ENCODE measurements at places on chromosomes 1 and 21. TPM values are rescaled to one million over a fixed set of nuclear protein-coding genes. Genes with fewer than 3 reads are reported as not detected.

Gene FCRLB
- 0.33 TPM for polyA plus RNA-seq

Gene CD101
- polyA plus RNA-seq = 2.5 TPM

Gene PCAT6
- polyA plus RNA-seq = 2.0 TPM

Gene SPRR2A
- polyA plus RNA-seq = not detected

Gene FAM72C
- 0.96 TPM for polyA plus RNA-seq

Gene CYP4A22
- 0.06 TPM for polyA plus RNA-seq

DNA sequence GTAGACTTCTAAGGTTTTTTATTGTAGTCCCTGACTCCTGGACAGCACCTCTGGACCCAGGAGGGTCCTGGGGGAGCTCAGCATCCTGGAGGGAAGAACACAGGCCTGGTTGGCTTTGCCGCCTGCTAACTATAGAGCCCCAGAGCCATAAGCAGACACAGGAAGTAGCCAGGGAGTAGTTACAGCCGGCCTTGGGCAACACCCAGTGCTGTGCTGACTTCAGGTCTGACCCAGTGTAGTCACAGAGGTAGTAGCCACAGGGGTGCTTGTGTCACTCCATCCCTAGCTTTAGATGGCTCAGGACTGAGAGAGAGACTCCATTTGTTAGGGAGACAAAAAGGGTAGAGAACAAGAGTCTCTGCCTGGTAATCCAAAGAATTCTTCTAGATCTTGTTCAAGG, 21.9 kb downstream of the MCOLN2 start:
- no peak for DNase-seq

- DNase-seq = peak; percentile 35
Measured at GRCh38 chr1:169106921-169107602, 572 bp downstream of the ATP1B1 start.

- DNase-seq = no peak
Measured at GRCh38 chr1:5933676-5934057, 58.6 kb downstream of the NPHP4 start.

DNA sequence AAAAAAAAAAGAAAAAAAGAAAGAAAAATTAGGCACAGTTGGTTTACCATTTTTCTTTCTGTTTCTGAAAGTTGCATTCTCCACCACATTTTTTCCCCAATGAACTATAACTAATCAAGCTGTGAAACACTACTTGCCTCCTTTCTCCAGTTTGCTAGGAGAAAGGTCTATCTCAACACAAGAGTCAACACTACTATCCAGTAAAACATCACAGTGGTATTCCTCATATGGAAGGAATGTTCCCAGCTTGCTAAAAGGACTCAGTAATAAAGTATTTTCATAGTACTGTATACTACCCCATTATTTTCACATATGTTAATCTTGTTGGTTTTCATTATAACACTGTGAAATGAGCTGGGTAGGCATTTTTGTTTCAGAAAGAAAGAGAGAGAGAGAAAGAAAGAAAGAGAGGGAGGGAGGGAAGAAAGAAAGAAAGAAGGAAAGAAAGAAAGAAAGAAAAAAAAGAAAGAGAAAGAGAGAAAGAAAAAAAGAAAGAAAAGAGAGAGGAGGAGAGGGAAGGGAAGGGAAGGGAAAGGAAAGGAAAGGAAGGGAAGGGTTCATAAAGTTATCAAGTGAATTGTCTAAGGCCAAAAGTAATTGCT, 7.9 kb downstream of the PTGER3 start:
- DNase-seq = no peak

DNA sequence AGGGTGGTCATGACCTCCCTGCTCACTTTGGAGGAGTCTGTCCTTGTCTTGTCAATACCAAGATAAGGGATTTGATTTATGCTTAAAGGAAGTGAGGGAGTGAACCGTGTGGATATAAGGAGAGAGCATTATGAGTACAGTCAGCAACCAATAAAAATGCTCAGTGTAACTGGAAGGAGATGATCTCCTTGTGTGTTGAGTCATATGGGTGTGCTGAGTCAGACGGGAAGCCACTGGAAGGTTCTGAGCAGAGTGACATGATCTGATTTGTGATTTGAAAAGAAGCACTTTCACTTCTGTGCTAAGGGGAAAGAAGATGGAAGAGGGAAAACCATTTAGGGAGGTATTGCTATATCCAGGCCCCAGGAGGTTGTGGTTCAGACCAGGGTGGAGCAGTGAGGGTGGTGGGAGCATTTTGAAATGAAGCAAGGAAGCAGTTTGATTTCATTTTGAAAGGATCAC, 2.5 kb upstream of the BCL10 start:
- DNase-seq = no peak

Data from left lung (tissue), 14 donors.